ENCODE measurements at places on chromosomes 1 and 21.

GRCh38 chr1:220195701-220196100 lies 76.6 kb downstream of the RAB3GAP2 start:
- DNase-seq: no peak

DNA sequence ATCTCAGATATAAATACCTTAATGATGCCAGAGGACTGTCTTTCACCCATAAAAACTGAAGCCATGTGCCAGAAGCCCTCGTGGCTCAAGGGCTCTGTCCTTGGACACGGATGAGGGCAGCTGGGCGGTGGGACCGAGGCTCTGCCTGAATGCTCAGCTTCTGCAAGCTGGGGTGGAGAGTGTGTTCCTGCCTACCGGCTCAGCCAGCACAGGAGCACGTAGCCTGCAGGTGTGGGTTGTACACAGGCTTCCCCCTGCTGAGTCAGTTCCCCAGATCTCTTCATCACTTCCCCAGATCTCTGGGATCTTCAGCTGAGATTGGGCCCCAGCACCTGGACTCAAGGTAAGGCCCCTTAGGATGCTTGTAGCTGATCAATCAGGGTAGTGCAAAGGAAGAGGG lies 15.4 kb downstream of the KCNJ15 start:
- DNase-seq: no peak

GRCh38 chr1:244381878-244382565 lies 69.7 kb downstream of the ADSS2 start:
- no peak for DNase-seq

DNA sequence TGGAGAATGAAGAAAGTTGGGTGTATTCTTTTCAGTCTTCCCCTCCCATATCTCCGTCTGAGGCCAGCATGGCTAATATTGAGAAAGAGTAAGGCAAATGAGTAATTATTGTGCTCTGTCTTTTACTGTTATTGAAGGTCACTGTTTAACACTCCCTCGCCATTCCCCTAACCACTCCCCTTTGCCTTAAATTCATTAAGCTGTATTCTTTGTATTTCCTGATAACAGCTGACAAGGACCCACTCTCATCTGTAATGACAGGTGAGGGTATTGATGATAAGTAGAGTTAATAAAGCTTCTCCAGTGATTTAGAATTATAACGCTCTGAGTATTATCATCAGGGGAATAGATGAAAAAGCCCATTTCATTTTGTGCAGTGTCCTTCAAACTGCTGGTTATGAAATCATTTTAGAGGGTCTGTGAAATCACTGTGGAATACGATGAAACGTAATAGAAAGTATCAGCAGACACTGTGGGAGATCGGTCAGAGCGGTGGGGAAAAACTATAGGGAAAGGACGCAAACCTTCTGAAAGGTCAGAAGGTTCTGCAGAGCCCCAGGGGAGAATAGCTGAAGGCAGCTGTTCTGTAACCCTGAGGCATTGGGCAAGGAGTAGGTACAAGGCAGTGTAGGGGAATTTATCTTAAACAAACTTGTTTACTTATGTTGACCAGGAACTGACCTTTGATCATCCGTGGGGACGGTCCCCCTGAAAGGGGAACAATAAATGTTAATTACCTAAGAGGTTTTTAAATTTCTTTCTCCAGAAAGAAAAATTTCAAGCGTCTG lies 46.3 kb upstream of the CACYBP start:
- DNase-seq: no peak

DNA sequence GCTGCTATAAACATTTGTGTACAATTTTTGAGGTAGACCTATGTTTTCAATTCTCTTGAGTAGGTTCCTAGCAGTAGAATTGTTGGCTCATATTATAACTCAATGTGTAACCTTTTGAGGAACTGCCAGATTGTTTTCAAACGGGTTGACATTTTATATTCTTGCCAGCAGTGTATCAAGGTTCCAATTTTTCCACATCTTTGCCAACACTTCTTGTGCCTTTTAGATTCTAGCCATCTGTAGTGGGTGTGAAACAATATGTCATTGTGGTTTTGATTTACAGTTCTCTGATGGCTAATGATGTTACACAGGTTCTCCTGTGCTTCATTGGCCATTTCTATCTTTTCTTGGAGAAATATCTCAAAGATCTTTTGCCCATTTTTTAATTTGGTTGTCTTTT lies 36.4 kb downstream of the MAP3K7CL start:
- no peak for DNase-seq

DNA sequence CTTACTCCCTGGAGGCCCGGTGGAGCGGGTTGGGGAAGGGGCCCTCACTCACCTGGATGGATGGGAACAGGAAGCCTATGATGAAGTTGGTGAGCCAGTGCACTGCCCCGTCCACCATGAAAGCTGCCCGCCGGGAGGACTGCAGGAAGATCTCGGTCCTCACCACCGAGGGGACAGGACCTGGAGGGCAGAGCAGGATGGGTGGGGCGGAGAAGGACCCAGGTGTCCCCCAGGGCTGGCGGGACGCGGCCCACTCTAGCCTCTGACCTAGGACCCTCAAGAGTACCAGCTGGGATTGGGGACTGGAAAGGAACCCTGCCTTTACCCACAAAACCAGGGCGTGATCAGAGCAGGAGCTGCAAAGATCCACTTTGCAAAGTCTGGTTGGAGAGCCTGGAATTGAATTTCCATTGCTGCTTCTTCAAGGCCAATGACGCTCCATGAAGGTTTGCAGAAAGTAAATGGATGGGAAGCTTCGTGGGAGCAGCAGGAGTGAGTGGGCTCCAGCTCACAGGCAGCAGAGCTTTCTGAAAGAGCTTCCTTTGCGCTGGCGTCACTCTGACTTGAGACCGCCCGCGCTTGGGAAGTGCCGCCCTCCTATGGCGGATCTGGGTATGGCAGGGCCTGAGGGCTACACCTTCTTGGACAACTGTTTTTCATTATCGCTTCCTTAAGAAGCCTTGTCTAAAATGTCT lies 21.4 kb downstream of the SLC2A7 start:
- DNase-seq: peak; percentile 56

- no peak for DNase-seq
These were observed 35.5 kb downstream of the H3-3A start for GRCh38 chr1:226097866-226098625.

- DNase-seq: no peak
These were observed 193.3 kb upstream of the BEND5 start for GRCh38 chr1:48969971-48970370.

- no peak for DNase-seq
These were observed 188.6 kb downstream of the ZP4 start for GRCh38 chr1:237702161-237702560.

- DNase-seq: no peak
These were observed 3.9 kb upstream of the PRKCZ start for GRCh38 chr1:2046174-2046917.

GRCh38 chr1:235906436-235906835 lies 39.7 kb upstream of the LYST start:
- no peak for DNase-seq

DNA sequence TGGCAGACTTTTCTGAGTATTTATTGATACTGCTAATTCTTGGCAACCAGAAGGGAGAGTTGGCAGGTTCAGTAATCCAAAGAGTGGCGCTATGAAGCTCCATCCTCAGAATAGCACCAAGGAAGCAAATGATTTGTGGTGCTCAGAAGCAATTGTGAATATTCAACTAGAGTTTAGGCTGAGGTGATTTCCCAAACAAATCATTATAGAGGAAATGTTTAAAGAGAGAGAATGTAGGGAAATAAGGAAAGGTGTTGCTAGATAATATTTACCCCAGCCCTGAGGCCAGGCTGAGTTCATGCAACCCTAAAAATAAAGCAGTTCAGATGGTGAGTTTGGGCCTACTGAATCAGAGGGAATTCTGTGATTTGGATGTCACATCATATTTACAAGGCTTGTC lies 363.4 kb upstream of the PLXNA2 start:
- DNase-seq: no peak

- no peak for DNase-seq
These were observed 42.4 kb upstream of the LRRC52 start for GRCh38 chr1:165501330-165501969.

- peak; percentile 26 for DNase-seq
These were observed 121.8 kb upstream of the RUNX3 start for GRCh38 chr1:25051906-25052305.

GRCh38 chr1:161074676-161075368 lies 5.1 kb upstream of the ARHGAP30 start:
- DNase-seq: no peak

DNA sequence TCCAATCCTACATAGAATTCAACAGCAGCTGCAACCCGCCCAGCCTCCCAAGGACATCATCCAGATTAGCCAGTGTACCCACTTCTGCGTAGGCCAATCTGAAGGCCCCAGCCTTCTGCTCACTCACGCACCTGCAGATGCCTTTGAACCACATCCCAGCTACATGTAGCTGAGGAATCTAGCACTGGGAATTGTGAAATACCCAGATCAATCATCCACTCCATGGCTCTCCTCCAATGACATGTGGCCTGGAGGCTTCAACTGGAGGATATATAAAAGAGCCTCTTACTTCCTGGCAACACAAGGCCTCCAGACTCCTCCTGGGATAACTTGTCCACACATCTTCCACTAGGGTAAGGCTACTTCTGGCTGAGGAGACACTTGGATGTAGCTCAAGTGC lies at the start of gene LCE6A:
TSS of gene LCE6A (plus strand) at position 301 of the 400 bp plus-strand sequence. CDS start 665 bp downstream, outside the sequence.
- DNase-seq: no peak

DNA sequence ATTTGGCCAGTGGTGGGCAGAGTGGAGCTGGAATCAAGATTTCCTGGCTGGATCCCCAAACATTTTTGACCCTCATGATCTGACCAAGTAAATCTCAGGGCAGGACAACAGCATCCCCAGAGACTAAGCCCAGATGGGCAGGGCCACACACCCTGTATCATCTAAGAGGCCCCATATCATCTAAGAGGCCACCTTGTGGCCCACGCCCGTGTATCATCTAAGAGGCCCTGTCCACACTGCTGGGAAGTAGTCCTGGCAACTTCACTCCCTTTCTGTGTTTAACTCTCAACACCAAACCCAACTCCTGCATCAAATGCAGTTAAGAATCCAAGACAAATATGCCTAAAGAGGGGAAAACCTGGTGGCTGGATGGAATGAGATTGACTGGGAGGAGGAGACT lies 81.6 kb upstream of the SSX2IP start:
- DNase-seq: no peak

DNA sequence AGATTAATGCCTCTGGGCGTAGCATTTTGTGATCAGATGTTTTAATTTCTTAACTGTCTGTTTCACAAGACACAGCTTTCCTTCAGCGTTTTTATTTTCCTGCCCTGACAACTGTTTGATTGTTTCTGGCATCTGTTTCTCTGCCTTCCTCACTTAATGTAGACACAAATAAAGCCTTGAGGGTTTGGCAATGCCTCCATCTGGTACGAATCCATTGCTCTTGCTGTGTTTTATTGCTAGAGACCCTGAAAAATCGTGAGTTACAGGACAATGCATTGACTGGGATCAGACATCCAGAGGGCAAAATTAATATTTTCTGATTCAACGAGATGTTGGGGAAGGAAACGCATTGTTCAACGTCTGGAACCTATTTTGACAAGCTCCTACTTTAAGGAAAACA lies 363.5 kb downstream of the MRPL39 start:
- no peak for DNase-seq

DNA sequence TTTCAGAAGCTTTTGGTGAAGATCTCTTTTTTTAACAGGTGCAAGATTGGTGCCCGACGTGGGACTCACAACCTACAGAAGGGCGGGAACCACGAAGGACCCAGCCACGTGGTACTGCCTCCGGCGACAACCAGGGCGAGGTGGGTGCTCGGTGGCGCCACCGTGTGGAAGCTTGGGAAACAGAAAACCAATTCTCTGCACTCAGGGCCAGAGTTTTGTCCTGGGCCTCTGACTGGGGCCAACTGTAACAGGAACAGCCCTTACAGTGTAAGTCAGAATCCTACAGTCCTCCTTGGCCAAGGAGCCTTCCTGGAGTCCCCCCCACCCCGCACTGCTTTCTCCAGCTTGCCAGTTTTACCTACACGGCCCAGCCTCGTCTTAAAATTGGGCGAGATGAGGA lies 11.6 kb upstream of the S100A7A start:
- peak; percentile 32 for DNase-seq
